Kidney epithelial cell (primary cell): ENCODE measurements at places on chromosomes 11 and 22.

DNA sequence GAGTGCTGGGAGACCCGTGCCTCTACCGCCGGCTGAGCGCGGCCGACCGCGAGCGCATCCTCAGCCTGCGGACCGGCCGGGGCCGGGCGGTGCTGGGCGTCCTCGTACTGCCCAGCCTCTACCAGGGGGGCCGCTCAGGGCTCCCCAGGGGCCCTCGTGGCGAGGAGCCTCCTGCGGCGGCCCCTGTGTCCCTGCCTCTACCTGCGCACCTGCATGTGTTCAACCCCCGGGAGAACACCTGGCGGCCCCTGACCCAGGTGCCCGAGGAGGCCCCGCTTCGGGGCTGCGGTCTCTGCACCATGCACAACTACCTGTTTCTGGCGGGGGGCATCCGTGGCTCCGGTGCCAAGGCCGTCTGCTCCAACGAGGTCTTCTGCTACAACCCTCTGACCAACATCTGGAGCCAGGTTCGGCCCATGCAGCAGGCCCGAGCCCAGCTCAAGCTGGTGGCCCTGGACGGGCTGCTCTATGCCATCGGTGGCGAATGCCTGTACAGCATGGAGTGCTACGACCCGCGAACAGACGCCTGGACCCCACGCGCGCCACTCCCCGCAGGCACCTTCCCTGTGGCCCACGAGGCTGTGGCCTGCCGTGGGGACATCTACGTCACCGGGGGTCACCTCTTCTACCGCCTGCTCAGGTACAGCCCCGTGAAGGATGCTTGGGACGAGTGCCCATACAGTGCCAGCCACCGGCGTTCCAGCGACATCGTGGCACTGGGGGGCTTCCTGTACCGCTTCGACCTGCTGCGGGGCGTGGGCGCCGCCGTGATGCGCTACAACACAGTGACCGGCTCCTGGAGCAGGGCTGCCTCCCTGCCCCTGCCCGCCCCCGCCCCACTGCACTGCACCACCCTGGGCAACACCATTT, 3.5 kb downstream of the KLHDC7B start:
- DNase-seq = no peak

DNA sequence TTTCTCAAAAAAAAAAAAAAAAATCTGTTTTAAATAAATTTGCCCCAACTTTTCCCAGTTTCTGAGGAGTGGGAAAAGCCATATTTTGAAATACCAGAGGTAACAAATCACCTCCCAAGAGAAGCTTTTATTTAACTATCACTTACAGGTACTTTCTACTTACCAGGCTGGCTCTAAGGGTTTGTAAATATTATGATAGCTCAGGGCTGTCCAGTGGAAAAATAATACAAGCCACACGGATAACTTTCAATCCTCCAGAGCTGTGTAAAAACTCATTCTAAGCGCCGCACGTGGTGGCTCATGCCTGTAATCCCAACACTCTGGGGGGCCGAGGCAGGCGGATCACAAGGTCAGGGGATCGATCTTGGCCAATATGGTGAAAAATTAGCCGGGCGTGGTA, 5.6 kb upstream of the SEC14L4 start:
- DNase-seq = no peak

GRCh38 chr11:118175993-118176777, at the start of gene SCN2B:
Gene SCN2B (minus strand): TSS chr11:118176639. CDS start chr11:118176431, 208 bp downstream.
- DNase-seq = no peak

GRCh38 chr11:40924915-40925314, 534.5 kb downstream of the LRRC4C start:
- DNase-seq = no peak

- no peak for DNase-seq
Observed at GRCh38 chr11:71263386-71263785, 11.0 kb upstream of the SHANK2 start.

- DNase-seq = no peak
Observed at GRCh38 chr22:42608136-42608822, 6.4 kb downstream of the POLDIP3 start.

DNA sequence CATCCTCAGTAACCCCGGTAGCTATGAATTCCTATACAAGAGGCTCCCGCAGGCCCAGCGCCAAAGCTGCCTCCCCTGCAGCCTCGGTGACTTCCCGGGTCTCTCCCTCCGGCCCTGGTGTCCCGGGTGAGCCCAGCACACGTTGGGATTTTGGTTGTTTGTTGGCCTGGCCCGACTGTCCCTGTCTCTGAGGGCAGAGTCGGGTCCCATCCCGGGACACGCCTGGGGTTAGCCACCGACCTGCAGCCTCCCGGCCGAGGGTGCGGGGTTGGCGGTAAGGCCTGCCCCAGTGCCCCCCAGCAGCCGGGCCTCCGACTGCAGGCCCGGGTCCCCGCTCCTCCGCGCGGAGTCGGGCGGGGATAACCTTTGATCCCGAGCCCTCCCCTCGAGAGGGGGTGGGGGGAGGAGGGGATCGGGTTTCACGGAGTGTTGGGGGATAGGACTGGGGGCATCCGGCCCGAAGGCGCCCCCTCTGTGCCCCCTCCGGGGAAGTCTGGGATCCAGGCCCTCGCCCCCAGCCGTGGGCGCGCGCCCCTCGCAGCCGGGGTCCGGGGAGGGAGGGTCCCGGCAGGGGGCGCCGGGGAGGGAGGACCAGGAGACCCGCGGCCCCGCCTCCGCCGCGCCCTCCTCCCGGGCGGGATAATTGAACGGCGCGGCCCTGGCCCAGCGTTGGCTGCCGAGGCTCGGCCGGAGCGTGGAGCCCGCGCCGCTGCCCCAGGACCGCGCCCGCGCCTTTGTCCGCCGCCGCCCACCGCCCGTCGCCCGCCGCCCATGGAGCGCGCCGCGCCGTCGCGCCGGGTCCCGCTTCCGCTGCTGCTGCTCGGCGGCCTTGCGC, at the start of gene FBLN1:
Gene FBLN1 (plus strand): TSS at position 669 of the 835 bp plus-strand sequence. CDS start 103 bp downstream, at position 772.
- no peak for DNase-seq
